ENCODE measurements at places on chromosomes 12 and 14.

DNA sequence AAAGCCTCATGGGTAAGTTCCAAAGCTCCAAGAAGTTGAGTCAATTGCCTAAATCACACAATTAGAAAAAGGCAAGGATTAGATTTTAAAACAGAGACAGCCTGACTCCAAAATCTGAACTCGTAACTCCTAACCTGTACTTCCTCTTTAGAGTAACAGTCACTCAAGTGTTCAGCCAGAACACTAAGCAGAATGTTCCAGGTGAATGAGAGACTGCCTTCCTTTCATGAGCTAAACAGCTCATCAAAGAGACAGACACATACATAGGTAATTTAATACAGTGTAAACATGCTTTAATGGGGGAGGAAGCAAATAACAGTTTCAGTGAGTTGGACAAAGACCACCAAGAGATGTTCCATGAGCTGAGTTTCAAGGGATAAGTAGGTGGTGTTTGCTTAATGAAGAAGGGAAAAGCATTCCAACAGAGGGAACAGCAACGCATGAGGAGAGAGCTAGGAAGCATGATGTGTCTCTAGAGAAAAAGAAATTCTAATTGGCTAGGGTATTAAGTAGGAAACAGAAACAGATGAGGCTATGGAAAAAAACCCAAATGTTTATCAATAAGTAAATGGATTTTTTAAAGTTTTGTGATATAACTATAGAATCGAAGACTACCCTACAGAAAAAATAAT, 403.9 kb downstream of the MED13L start:
- no peak for DNase-seq

GRCh38 chr12:56688129-56688845, at the start of gene PTGES3:
Gene PTGES3, minus strand, starts transcription at chr12:56688284. Its CDS starts 285 bp downstream, at chr12:56687999.
- DNase-seq: peak; percentile 98

DNA sequence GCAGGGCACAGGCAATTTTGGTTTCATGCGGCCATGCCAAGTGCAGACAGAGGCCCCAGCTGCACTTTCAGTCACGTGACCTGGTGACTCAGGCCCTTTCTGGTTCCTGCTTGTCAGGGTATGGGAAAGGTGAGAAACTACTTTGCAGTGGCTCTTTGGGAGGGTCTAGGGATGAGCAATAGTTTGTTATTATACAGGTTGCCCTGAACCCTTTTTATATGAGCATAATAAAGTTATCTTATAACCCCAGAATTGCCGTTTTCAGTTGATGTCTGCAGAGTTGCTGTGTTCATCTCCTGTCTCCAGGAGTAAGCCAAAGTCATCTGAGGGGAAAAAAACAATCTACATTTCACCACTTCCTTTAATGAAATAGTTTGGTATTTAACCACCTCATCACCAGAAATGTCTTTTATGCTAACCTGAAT, 30.9 kb upstream of the EMP1 start:
- peak; percentile 91 for DNase-seq

GRCh38 chr14:105767315-105767714, 240.9 kb downstream of the TMEM121 start:
- DNase-seq: no peak

- peak; percentile 51 for DNase-seq
Measured at GRCh38 chr14:100621806-100622205, 34.6 kb upstream of the BEGAIN start.
